ENCODE measurements at places on chromosomes 2 and 18.

DNA sequence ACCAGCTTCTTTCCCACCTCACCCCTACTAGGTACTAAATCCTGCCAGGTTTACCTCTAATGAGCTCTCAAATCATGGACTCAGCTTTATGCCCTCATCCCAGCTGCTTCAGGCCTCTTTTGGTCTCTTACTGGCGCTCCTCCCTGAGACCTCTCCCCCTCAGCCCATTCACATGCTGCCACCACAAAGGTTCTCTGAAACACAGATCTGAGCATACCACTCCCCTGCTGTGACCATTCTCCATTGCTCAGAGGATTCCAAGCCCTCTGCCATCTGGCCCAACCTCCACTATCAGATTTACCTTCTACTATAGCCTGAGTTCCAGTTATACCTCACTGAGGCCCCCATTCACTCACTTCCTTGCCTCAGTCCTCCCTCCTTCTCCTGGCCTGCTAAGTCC is 174.8 kb downstream of the ANKRD44 start:
- DNase-seq, result no peak

DNA sequence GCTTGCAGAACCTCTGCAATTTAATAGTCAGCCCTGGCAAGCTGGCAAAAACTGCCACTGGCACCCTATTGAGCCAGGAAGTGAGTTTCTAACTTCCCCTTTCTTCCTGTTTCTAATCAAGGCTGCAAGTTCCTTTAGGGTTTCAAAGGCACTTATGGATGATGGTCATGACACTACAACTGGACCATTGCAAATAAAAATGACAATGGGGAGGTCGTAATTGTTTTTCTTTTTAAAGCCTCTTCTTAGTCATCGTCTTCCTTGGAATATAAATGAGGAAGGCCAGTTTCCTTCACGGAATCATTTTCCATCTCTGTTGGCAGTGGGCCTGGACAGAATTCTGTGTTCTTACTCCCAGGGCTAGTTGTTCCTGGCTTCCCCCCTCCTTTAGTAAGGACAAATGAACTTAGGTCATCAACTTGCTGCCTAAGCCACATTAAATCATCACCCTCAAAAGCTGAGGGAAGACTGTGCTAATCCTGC is 35.8 kb downstream of the SH3RF3 start:
- peak; percentile 89 for DNase-seq

- no peak for DNase-seq
These were observed 84.0 kb downstream of the NFATC1 start for GRCh38 chr18:79479761-79480161.

GRCh38 chr2:85936421-85937068 is 47.8 kb upstream of the ST3GAL5 start:
- DNase-seq, result no peak

DNA sequence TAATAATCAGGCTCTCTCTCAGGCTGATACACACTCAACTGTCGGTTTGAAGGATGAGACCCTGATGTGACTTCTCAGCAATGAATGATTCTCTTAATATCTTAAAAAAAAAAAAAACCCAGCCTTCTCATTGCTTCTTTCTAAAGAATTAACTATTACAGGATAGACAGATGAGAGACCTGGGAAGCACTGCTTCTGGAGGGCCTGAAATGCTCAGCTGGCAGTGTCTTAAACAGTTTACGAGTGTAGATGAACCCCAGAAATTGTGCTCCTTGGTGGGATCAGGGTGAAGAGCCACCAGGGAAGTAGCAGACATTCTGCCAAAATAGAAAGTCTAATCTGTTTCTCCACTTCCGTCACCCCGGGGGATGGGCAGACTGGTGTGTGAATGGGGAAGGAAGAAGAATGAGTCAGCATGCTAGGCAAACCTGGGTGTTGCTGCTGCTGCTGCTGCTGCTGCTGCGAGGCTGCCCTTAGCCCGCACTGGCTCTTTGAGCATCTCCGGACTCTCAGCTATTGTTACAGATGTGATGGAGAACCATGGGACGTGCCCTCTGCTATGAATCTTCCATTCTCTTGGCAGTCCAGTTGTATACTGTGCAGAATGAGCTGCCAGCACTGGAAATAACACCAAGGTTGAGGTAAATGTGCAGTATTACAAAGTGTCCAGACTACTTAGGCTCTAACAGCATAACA is 158.4 kb downstream of the SETBP1 start:
- peak; percentile 73 for DNase-seq

GRCh38 chr2:105330681-105331375 is 1.3 kb upstream of the TGFBRAP1 start:
- peak; percentile 37 for DNase-seq

DNA sequence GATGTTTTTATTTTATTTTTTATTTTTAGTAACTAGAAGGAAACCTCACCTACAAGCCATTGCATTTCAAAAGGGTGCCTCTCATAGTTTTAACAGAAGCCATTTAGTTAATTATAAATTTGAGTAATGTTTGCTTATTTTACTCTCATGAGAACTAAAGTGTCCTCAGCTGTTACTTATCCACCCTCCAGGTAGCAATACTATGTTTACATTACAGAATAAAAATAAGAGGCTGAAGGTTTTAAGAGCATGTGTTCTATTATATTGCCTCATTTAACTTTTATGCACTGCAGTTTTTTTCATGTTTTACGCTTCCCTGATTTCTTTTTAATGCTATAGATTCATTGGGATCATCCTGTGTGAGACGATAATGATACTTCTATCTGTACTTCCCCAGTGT is 235.5 kb downstream of the THSD7B start:
- DNase-seq, result no peak

- peak; percentile 85 for DNase-seq
These were observed 24.4 kb downstream of the MBP start for GRCh38 chr18:77108001-77108692.

GRCh38 chr2:71922091-71922490 is 225.6 kb downstream of the CYP26B1 start:
- no peak for DNase-seq

- DNase-seq, result peak; percentile 78
These were observed 24.5 kb upstream of the CD28 start for GRCh38 chr2:203681978-203682377.

DNA sequence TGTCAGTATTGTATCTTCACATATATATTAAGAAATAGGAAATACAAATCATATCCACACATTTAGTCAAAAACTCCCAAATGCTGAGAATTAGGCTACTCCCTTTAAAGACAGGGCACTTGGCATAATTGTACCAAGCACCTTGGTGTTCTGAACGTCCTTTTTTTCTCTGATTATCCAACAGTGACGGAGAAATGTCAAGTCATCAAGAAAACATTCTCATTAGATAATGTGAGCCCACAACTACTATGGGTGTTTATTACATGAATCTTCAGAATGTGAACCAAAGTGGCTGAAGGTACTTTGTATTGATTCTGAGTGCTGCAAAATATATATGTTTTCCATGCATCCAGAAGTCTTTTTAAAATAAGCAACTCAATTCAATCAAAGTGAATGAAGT is 83.8 kb downstream of the PSMG2 start:
- no peak for DNase-seq

GRCh38 chr2:226558418-226558817 is 241.2 kb downstream of the IRS1 start:
- no peak for DNase-seq

GRCh38 chr2:240781471-240782220 is 38.4 kb downstream of the KIF1A start:
- DNase-seq, result no peak

DNA sequence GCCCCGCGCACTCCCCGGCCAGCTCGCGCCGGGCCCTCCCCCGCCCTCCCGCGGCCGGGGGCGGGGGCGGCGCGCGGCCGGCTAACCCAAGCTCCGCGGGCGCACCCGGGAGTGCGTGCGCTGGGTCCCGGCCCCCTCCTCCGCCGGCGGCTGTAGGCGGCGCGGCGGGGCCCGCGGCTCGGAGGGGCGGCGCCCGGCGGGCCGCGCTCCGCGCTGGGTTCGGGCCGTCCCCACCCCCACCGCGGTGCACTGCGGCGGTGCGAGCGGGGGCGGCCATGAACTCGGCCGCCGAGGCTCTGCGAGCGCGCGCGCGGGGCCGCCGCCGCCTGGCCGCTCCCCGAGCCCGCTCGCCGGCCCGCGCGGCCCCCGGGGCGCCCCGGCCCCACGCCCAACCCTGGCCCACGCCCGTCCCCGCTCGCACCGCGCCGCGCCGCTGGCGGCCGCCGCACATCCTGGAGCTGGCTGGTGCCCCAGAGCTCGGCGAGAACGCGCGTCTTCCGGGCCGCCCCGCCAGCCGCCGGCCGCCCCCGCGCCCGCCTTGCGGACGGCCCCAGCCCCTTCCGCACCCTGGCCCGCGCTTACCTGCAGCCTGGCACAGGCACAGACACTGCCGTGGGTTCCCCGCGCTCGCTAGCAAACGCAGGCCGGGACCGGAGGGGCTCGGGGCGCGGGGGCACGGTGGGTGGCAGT is at the start of gene ZBTB14:
TSS of gene ZBTB14 (minus strand) at position 496 of the 690 bp plus-strand sequence. CDS start 2,480 bp downstream, outside the sequence.
- DNase-seq, result peak; percentile 46

DNA sequence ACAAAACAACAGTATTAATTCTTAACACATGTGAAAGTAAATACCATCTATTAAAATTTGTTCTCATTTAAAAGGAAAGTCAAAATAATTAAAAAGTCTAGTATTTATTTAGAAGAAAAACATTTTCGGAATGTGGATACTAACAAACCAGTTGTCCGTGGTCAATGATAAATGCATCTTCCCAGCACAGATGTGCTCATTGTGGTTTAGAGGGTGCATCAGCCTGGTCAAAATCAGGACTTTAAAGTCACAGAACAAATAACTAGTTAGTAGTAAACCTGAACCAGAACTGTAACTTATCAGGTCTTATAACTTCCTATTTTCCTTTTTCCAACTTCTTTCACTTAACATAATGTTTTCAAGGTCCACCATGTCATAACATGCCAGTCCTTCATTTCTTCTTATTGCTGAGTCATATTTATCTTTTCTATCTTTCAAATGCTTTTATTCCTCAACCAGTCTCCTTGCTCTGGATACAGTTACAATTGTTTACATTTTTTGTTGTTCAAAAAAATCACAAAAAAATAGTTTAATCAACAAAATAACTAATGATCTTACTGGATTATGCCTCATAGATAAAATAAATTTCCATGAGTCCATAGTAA is 55.8 kb downstream of the ID2 start:
- no peak for DNase-seq

DNA sequence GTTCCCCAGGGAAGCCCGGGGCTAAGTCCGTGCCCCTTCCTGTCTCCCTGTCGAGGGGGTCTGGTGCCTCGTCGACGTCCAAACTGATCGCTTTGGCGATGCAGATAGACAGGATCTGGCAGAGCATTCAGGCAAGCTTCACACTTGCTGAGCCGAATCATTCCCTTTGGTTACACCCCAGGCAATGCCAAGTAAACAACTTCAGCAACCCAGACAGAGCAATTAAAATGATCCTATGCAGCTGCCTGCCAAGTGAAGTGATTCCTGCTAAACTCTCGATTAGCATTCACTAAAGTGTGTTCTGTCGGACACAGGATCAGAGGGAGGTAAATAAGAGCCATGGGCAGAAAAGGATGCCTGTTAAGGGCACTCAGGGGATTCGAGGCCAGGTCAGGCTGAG is 108.2 kb upstream of the RAB12 start:
- no peak for DNase-seq

DNA sequence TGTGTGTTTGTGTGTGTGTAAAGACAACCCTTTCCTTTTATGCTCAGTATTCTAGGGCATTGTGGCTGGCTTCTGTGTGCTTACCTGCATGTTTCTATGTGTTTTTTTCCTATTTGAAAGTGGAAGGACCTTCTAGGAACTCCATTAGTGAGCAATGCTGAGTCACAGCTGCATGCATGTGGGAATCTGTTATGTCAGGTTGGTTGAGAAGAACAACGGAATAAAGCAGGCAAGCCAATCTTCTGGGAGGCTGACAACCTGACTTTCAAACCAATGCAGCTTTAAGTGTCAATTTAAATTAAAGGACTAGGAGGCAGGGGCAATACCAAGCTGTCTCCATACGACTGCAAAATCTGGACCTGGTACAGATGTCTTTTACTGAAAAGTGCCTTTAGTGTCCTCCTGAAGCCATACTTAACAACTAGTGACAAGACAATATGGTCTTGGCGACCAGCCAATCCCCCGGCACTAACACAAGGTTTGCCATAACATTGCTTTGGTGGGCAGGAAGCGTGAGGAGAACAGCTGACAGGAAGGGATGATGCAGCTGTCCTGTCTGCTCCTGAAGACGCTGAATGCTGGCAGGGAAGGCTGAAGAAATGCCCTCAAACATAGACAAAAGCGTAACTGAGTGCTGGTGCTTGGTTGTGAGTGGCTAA is 514.7 kb upstream of the CDH7 start:
- no peak for DNase-seq

DNA sequence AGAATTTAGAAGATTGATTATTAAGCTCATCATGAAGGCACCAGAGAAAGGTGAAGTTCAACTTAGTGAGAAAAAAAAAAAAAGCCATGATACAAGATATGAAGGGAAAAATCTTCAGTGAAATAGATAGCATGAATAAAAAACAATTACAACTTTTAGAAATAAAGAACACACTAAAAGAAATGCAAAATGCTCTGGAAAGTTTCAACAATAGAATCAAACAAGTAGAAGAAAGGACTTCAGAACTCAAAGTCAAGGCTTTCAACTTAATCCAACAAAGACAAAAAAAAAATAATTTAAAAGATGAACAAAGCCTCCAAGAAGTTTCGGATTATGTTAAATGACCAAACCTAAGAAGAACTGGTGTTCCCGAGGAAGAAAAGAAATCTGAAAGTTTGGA is 105.5 kb downstream of the GRB14 start:
- DNase-seq, result no peak

DNA sequence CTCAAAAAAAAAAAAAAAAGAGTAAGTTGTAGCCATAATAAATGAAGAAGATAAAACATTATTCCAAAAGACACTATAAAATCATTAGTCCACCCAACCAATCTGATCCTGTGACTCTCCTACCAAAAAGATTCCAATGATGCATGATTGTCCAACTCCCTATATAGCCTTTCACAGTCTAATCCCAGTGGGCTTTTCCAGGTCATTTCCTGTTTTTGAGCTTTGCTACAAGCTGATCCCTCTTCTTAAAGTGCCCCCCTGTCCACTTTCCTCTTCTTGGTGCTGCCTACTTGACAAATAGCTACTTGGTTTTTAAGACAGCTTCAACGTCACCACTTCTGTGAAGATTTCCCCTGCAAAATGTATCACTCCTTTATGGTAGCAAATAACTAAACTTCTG is 88.4 kb downstream of the SEMA4F start:
- DNase-seq, result no peak

- peak; percentile 2 for DNase-seq
These were observed 44.2 kb downstream of the CEP192 start for GRCh38 chr18:13035249-13035914.
